CD4-positive, CD25-positive, alpha-beta regulatory T cell (primary cell): ENCODE measurements at places on chromosomes 1 and 21. TPM values are rescaled to one million over a fixed set of nuclear protein-coding genes. Genes with fewer than 3 reads are reported as not detected.

DNA sequence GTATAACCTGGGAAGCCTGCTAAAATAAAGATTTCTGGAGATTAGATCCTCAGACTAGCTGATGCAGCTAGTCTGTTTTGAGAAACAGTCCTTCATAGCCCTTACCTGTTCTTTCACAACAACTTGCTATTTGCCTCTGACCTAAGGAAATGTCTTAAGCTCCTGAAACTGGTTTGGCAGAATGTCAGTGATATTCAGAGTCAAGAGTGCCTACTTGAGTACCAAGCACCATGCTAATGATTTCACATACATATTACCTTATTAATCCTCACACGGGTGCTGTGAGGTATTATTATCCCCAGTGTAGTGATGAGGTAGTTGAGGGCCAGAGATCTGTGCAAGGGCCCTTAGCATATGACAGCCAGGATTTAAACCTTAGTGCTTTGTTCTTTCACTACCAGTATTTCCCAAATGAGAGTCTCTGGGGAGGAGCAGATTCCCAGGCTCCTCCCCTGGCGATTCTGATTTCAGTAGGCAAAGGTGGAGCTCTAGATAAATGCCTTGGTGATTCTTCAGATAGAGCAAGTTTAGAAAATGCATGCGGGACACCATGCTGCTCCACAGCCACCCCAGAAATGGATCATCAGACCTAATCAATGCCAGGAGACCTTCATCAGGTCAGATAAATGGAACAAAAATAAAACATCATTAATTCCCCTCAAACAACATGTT lies 47.4 kb upstream of the WNT2B start:
- no peak for DNase-seq

The HRNR gene
- not detected for total RNA-seq

DNA sequence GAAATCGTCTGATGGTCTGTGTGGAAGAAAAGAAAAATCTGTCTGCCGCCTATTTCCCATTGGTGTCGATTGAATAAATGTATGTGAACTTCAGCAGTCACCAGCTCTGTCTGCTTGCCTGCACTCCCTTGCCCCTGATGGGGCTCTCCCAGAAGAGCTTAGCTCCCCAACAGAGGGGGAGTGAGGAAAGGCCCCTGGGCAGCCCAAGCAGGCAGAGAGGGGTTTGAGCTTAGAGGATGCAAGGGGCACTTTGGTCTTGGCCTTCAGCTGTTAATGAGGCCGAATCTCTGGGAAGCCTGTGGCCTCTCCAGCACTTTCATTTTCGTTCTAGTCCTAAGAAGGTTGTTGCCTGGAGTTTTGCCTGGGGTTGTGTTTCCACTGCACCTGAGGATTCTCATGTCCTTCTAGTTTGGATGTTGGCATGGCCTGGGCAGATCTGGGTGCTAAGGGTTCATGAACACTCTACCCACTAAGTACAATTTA lies 2.8 kb downstream of the FOXD2 start:
- no peak for DNase-seq

The KCNE1 gene
- 0.49 TPM for total RNA-seq

GRCh38 chr1:32539584-32540571 lies 651 bp downstream of the ZBTB8A start:
- no peak for DNase-seq

DNA sequence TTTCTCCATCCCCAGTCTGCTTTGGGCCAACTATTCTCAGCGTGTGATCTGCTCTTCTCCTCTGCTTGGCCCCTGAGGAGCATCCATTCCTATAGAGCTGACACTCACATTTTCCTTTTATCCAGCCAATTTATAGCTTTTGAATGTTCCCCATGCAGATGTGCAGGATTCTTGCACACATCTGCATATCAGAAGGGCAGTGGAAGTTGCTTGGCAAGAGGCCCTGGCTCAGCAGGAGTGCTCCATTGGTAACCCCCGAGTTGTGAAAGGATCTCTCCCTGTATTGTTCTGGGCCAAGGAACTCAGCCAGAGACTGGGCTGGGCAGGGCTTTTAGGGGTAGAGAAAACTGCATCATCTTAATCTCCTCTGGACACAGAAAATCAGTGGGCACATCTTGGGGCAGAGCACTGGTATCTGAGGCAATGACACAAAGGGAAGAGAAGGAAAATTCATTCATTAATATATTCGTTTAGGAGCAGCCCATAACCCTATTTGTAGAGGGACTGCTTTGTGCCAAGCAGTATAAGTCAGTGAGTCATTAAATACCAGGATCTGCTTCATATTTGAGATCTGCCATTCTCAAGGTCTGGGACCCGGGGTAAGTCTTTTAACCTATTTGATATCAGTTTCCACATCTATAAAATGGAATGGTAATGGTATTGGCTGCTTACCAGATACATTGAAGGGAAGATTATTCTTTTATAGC lies 31.0 kb upstream of the BEND5 start:
- no peak for DNase-seq

- DNase-seq = no peak
Observed at GRCh38 chr1:229162825-229163515, 107.9 kb upstream of the RAB4A start.

DNA sequence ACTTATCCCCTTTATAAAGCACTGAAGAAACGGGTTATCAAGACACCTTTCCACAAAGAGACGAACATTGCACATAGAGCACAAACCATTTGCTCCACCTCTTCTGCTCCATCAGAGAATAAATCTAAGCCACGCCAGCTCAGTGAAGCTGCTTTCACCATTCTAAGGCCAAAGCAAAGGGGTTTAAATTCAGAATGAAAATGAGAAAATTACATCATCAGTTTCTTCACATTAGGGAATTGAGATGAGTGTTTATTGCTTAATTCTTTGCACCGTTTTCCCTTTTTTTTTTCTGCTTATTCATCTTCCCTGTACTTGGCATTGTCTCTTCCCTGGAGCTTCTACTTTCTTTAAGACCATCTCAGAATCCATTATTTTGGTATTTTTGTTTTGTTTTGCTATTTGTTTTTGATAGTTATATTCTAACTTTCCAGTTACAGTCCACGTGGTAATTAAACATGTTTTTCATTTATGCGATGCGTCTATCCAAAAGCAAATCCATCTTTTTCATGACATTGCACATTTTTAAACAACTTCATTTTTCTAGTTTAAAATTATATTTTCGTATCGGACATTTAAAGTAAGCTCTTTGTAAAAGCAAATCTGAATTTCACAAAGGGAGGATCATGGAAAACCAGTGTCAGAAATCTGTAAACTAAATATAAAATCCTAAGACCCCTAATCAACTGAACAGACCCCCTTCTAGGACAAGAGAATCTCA lies 1.9 kb upstream of the OR2T34 start:
- DNase-seq = no peak

DNA sequence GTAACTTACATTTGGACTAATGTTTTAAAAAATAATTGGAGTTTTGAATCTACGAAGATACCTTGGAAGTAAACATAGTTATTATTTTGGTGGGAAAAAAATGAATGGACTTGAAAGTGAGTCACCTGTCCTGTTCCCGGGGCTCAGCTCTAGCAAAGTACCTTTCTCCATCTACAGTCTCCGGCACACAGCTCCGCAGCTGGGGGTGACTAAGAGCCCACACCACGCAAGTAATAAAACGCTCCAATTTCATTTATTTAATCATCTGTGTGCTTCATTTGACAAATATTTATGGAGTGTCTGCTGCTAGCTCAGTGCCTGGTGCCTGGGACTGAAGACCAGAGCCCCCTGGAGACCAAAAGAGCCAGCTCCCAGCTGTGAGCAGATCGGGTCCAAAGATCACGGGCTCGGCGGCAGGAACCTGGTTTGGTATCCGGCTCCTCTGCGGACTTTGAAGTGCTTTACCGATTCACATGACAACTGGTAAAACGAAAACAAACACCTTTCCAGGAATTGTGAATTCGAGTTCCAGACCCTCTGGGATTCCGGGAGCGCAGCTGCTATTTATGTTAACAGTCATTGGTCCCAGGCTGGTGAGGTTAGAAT lies 1.7 kb upstream of the RIPK4 start:
- no peak for DNase-seq

The NMNAT2 gene
- not detected for total RNA-seq

The MAD2L2 gene
- total RNA-seq = 28.7 TPM

The MLLT11 gene
- 3.9 TPM for total RNA-seq

DNA sequence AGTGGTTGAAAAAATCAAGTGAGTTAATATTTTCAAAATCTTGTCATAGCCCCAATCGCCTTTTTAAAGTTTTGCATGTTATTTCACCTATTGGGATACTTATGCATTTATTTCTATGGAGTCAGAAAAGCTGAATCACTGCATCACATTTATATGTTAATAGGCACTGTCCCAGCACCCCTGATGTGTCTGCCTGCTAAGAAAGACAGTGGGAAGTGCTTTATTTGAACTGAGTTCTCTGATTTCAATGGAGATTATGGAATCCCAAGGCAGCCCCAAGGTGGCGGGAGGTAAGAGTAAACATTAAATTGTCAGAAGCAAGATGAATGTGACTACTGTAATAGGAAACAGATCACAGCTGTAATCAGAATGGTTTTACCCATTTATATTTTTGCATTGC lies 2225.7 kb downstream of the NCAM2 start:
- DNase-seq = no peak

GRCh38 chr1:204799630-204800029 lies 71.0 kb upstream of the NFASC start:
- no peak for DNase-seq

DNA sequence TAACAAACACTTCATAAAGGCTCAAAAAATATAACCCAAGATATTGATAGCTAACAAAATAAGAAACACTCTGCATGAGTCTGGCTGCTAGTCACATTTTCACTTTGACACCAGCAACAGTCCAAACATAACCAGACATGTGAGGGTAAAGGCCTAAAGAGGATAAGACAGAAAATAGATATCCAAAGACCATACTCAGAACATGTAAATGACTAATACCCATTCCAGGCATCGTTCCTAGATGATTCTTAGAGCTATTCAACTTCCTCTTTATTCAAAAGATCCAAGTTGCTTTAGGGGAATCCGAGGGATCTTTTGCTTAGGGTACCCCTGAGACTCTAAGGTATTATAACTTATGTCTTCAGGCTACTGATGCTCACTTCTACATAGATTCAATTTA lies 5.1 kb downstream of the COL24A1 start:
- DNase-seq = no peak

The TSPEAR gene
- total RNA-seq = not detected

DNA sequence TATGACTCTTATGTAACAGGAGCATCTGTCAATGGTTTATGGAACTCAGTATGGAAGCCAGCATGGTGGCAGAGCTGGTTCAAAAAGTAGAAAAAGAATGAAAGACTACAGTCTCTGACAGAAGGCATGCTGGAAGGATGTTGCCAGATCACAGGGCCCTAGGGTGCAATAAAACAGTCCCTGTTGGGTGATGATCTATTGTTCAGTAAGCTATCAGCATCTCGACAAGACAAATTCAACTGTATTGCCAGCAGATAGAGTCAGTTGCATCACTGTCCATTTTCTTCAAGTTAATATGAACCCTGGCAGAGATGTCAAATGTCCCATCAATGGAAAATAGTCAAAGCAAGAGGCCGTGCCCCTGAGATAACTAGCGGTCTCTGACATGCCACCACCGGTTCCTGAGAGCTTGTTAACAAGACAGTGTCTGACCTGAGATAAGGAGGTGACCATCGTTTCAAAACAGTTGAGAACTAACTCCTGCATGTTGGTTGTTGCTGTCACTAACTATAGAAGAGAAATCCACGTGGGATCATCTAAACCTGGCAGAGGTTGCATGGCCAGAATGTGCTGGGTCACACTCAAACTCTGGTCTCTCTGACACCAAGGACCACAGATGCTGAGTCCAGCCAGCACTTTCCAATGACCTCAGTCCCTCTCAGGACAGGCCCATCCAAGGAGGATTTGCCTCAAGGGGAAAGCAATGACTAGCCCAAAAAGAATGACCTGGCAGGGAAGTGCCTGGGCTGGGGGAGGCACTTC lies 125.9 kb downstream of the RIPK4 start:
- no peak for DNase-seq
